ENCODE measurements at places on chromosomes 12 and 14. TPM values are rescaled to one million over a fixed set of nuclear protein-coding genes. Genes with fewer than 3 reads are reported as not detected.

- no peak for DNase-seq
These were observed 98.9 kb upstream of the HMGA2 start for GRCh38 chr12:65725376-65725775.

DNA sequence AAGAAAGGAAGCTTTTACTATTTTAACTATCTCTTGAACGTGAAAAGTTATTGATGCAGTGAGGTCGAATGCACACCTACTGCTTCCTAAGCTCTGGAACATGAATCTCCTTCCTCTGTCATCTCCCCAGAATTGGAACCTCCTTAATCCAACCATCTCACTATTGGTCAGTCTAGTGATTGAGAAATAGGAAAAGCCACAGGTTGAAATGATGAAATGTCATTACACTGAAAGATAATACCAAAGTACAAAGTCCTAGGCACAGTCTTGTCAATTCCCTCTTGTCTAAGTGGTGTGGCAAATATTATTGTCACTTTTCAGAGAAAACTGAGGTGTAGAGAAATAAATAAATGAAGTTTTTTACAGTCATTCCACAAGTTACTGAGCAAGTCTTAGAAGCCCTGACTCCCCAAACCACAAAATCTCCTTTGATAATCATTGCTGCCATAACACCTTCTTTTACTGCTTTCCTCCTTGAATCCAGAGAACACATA, 19.5 kb upstream of the HIGD1C start:
- no peak for DNase-seq

BDKRB2 gene
- 3.4 TPM for polyA plus RNA-seq

RIN3 gene
- polyA plus RNA-seq, result 5.6 TPM

TAS2R14 gene
- polyA plus RNA-seq, result 2.1 TPM

Data from left renal cortex interstitium (tissue), 4 donors.